ENCODE measurements at places on chromosomes 5 and 9.
A peak's percentile ranks its signal among the peaks of the same experiment; 100 is the strongest.

DNA sequence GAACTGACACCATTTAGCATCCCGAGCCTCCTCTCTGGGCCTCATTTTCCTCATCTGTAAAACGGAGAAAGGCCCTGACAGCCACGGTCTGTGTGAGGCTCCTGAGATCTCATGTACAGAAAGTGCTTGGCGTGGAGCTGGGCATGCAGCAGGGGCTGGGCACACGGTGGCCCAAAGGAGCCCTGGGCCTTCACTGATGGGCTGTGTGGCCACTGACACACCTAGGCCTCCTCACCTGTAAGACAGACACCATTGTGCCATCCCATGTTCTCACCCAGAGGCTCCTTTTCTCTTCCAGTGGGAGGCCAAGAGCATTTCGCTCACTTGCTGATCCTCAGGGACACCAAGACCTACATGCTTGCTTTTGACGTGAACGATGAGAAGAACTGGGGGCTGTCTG lies 1.6 kb downstream of the ORM1 start:
- no peak for DNase-seq

DNA sequence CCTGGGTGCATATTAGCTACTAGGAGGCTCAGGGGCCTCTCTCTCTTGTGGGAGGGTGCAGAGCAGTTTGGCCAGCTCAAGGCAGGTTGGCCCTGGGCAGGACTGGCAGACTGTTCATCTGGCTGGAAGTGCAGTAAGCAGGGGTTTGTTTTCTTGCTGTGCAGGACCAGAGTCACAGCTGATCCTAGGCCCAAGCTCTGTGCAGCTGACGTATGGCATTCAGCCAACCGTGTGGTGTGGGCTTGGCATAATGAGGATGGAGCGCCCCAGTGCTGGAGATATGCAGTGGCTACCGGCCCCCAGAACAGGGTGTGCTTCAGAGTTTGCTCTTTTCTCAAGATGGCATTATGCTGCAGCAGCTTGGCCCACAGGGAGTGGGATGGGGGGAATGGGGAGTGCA lies 31.0 kb upstream of the PHF24 start:
- DNase-seq = no peak

GRCh38 chr9:129404621-129405020 lies 216.3 kb downstream of the C9orf50 start:
- no peak for DNase-seq

- DNase-seq = peak; percentile 58
These were observed 17.0 kb downstream of the CTSL start for GRCh38 chr9:87742813-87743428.

GRCh38 chr5:77937015-77937908 lies 161.1 kb upstream of the TBCA start:
- DNase-seq = no peak
